Thymus (tissue), 14 donors: ENCODE measurements at places on chromosomes 4 and X. TPM values are rescaled to one million over a fixed set of nuclear protein-coding genes. Genes with fewer than 3 reads are reported as not detected.

GRCh38 chr4:53147197-53147596, 218.7 kb downstream of the SCFD2 start:
- no peaks in the 10 kb centered on the region for H3K27me3 ChIP-seq
- no peak for DNase-seq
- no peaks in the 10 kb centered on the region for H3K4me1 ChIP-seq
- no peak overlapping the region for H3K27ac ChIP-seq

The DCHS2 gene
- polyA plus RNA-seq: 0.07 TPM

DNA sequence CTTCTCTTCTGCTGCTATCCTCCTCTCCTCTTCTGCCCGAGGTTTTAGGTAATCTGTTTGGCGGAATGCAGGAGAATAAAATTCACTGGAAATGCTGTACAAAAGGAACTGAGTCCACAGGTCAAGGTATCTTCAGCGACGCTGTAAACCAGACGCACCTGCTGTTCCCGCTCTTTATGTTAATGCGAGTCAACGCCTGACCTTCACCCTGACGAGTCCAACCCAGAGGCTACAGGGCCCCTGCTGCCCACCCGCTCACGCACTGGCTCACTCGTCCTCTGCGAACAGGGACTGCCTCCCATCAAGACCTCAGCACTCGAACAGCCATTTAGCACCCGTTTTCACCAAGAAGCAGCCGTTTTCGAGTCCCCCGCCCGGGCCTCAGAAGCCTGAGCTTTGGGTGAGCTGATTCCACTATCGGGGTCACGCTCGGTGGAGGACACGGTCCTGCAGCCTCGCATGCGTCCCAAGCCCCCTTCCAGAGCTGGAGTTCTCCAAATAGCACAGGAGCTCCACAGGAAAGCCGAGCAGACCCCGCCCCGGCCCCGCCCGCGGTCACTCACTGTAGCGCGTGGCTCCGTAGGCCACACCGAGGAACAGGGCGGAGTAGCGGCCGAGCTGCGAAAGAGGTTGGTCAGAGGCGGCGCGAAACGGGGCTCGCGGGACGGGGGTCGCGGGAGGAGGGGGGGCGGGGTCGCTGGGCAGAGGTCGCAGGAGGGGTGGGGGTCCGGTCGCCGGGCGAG, 556 bp downstream of the ATP5ME start:
- peak overlapping the region; percentile 69 for H3K4me3 ChIP-seq
- DNase-seq: no peak
- peak overlapping the region; percentile 22 for H3K27ac ChIP-seq
- H3K36me3 ChIP-seq: peaks cover 25% of the 10 kb centered on the region
- H3K4me1 ChIP-seq: peaks cover 25% of the 10 kb centered on the region

DNA sequence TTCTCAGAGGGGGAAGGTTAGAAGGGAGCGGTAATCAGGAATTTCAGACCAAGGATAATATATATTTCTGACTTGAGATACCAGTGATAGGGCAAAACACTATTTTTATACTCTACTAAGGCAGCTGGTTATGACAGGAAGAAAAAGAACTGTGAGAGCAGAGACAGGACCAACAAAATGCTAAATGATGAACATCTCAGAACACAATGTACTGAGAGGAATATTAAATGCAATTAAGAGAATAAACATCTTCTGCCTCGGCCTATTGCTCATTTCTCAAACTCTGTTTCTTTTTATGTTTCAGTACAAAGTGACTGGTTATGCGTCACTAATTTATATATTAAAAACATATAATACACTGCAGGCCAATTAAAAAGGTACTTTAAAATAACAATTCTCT, 122.0 kb upstream of the RLIM start:
- H3K4me1 ChIP-seq: no peaks in the 10 kb centered on the region
- no peaks in the 10 kb centered on the region for H3K36me3 ChIP-seq
- no peak overlapping the region for H3K27ac ChIP-seq
- H3K4me3 ChIP-seq: no peak overlapping the region
- no peak for DNase-seq

The FGF13 gene
- 2.4 TPM for polyA plus RNA-seq

GRCh38 chrX:30762755-30763154, 109.5 kb downstream of the GK start:
- H3K36me3 ChIP-seq: no peaks in the 10 kb centered on the region
- no peaks in the 10 kb centered on the region for H3K27me3 ChIP-seq
- no peak for DNase-seq
- H3K4me3 ChIP-seq: no peak overlapping the region

The MAGEA11 gene
- polyA plus RNA-seq: 0.50 TPM

DNA sequence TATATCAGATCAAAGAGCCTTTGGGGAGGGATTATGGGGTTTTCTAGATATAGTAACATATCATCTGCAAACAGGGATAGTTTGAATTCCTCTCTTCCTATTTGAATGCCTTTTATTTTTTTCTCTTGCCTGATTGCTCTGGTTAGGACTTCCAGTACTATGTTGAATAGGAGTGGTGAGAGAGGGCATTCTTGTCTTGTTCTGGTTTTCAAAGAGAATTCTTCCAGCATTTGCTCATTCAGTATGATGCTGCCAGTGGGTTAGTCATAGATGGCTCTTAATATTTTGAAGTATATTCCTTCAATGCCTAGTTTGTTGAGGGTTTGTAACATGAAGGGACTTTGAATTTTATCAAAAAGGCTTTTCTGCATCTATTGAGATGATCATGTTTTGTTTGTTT, 25.6 kb upstream of the ABCB7 start:
- DNase-seq: no peak
- H3K4me3 ChIP-seq: no peak overlapping the region
- H3K27ac ChIP-seq: no peak overlapping the region
- no peaks in the 10 kb centered on the region for H3K27me3 ChIP-seq

DNA sequence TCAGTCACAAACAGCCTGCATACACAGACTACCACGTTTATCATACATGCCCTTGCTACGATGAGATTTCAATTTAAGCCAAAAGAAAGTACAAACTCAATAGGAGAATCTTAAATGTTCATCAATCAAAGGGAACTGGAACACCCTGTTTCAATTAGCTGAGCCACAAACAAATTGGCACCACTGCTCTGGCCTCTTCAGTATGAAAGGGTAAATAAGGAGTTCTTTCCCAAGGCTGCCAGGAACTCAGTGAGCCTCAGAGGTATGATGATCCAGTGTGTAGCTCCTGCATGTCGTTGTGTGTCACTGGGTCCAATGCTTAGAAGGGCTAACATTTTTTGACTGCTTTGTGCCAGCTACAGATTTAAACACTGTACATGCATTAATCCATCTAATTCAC, 5.4 kb downstream of the RNF150 start:
- peaks cover 3% of the 10 kb centered on the region for H3K4me1 ChIP-seq
- peaks cover 13% of the 10 kb centered on the region for H3K27me3 ChIP-seq
- no peaks in the 10 kb centered on the region for H3K36me3 ChIP-seq
- no peak overlapping the region for H3K27ac ChIP-seq

GRCh38 chr4:39390603-39391002, 16.1 kb upstream of the KLB start:
- no peaks in the 10 kb centered on the region for H3K27me3 ChIP-seq
- no peak for DNase-seq
- no peak overlapping the region for H3K27ac ChIP-seq
- H3K4me3 ChIP-seq: no peak overlapping the region

GRCh38 chr4:144504883-144505282, 141.1 kb upstream of the HHIP start:
- no peaks in the 10 kb centered on the region for H3K36me3 ChIP-seq
- no peak overlapping the region for H3K27ac ChIP-seq
- no peak overlapping the region for H3K4me3 ChIP-seq
- no peaks in the 10 kb centered on the region for H3K4me1 ChIP-seq
- no peak for DNase-seq

DNA sequence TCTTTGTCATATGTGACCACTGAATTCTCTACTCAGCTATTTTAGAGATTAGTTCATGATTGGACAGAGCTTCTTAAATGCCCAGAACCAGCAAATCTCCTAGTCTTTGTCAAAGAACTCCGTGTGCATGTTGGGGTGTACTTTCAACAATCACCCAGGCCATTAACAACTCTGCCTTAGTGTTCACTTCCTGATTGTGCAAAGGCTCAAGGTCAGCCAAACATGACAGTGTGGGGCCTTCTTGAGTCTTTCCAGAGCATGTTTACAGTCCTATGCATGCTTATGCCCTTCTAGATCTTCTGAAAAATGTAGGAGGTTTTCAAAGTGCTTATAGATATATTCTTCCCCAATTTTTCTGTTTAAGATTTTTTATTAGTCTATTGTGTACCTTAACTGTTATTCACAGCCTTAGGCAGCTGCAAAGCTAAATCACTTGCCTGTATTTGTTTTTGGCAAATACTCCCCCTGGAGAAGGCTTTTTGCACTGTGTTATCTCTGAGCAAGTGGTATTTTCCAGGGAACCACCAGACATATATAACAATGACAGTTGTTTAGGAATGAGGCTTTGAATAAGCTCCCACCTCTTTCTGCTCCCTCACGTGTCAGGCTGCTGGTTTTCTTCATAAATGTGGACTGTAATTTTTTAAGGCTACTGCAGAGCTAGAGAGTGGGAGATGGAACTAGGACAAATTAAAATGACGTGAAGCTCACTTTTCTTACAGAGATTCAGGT, 24.0 kb upstream of the DRP2 start:
- H3K27me3 ChIP-seq: no peaks in the 10 kb centered on the region
- H3K27ac ChIP-seq: no peak overlapping the region
- no peaks in the 10 kb centered on the region for H3K4me1 ChIP-seq

GRCh38 chrX:66399273-66399672, 235.2 kb downstream of the HEPH start:
- no peak for DNase-seq
- no peaks in the 10 kb centered on the region for H3K36me3 ChIP-seq
- no peak overlapping the region for H3K4me3 ChIP-seq
- H3K4me1 ChIP-seq: no peaks in the 10 kb centered on the region
- no peaks in the 10 kb centered on the region for H3K27me3 ChIP-seq

DNA sequence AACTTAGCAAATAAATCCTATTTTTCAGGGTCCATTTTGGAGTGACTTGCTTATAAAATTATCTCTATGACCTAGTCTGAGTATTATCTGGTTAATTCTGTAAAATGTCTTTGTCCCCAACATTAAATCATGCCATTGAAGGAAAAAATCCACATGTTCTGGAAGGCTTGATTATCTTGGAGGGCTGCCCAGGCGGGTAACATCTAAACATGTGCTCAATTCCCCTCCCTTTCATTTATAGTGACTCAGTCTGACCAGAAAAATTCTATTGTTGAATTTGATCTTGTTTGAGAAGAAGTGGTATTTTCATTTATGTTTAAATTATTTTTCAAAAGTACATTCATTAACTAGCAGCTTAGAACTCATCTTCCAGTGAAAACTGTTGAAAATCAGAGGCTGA, 55.4 kb upstream of the SLC10A7 start:
- no peaks in the 10 kb centered on the region for H3K27me3 ChIP-seq
- no peak overlapping the region for H3K27ac ChIP-seq
- H3K36me3 ChIP-seq: no peaks in the 10 kb centered on the region
- DNase-seq: no peak

- no peaks in the 10 kb centered on the region for H3K27me3 ChIP-seq
- no peaks in the 10 kb centered on the region for H3K36me3 ChIP-seq
- DNase-seq: no peak
- H3K27ac ChIP-seq: no peak overlapping the region
- H3K4me3 ChIP-seq: no peak overlapping the region
- no peaks in the 10 kb centered on the region for H3K4me1 ChIP-seq
Measured at GRCh38 chr4:175622887-175623286, 189.2 kb downstream of the GPM6A start.

GRCh38 chrX:153416781-153417450, 5.6 kb downstream of the ZFP92 start:
- H3K4me1 ChIP-seq: peaks cover 1% of the 10 kb centered on the region
- DNase-seq: no peak
- no peaks in the 10 kb centered on the region for H3K27me3 ChIP-seq
- H3K27ac ChIP-seq: no peak overlapping the region

DNA sequence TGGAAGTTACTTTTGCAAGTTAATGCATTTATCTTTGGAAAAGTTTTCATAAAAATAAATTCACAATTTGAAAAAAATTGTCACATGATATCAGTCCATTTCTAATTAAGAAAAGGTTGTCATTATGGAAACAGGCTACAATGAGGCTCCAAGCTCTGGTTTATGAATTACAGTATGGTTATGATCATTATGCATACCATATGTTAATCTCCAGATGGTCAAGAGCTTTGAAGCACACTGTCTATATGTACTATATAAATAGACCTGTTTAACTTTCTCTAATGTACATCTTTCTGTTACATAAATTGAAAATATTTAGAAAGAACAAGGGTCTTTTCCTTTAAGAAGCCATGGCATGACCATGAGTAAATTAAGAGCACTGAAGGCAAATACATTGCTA, 2338.8 kb downstream of the PCDH7 start:
- no peaks in the 10 kb centered on the region for H3K36me3 ChIP-seq
- H3K27ac ChIP-seq: no peak overlapping the region
- no peak overlapping the region for H3K4me3 ChIP-seq
- H3K27me3 ChIP-seq: no peaks in the 10 kb centered on the region

DNA sequence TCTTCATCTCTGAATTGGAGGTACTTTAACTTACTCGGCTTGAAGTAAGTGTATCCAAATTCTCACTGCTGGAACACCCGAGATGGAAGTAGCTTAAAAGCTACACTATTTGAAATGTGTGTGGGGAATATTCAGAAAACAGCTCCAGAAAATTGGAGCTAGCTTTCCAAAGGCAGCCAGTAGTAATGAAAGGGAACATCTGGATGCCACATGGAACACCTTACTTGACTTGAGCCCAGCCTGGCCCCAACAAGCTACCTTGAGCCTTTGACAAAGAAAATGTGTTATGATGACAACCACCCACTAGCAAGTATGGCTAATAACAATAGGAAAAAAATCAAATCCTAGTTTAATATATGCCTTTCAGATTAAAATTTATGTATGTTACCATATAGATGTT, 161.5 kb downstream of the PRDM5 start:
- no peaks in the 10 kb centered on the region for H3K27me3 ChIP-seq
- no peaks in the 10 kb centered on the region for H3K4me1 ChIP-seq
- H3K36me3 ChIP-seq: no peaks in the 10 kb centered on the region
- no peak overlapping the region for H3K4me3 ChIP-seq
- no peak overlapping the region for H3K27ac ChIP-seq

The EPGN gene
- polyA plus RNA-seq: 5.8 TPM

The MAGEE1 gene
- 3.4 TPM for polyA plus RNA-seq

DNA sequence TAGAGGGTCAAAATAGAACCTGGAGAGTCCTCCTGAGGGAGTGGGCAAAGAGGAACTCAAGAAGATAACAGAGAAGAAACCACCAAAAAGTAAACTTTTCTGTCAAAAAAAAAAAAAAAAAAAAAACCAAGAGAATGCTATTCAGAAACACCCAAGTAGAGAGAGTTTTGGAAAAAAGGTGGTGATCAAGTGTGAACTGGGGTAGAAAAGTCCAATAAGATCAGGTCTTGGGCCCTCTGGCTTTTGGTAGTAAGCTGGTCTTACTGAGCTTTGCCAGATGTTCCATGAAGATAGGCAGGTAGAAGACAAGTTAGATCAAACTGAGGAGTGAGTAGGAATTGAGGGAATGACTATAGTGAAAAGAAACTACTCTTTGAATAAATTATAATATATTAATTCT, 167.5 kb downstream of the COL25A1 start:
- no peaks in the 10 kb centered on the region for H3K36me3 ChIP-seq
- H3K27me3 ChIP-seq: no peaks in the 10 kb centered on the region
- DNase-seq: no peak
- H3K27ac ChIP-seq: no peak overlapping the region
- H3K4me3 ChIP-seq: no peak overlapping the region
- no peaks in the 10 kb centered on the region for H3K4me1 ChIP-seq

- no peaks in the 10 kb centered on the region for H3K27me3 ChIP-seq
- no peak for DNase-seq
- H3K4me1 ChIP-seq: no peaks in the 10 kb centered on the region
- no peak overlapping the region for H3K4me3 ChIP-seq
- no peaks in the 10 kb centered on the region for H3K36me3 ChIP-seq
- H3K27ac ChIP-seq: no peak overlapping the region
Measured at GRCh38 chr4:77631276-77631675, 25.7 kb downstream of the CXCL13 start.
